ENCODE measurements at places on chromosomes 7 and 10.

- no peak for DNase-seq
Observed at GRCh38 chr7:44958645-44959344, 20.0 kb downstream of the MYO1G start.

GRCh38 chr10:22931948-22932347 lies 4.1 kb downstream of the ARMC3 start:
- no peak for DNase-seq

GRCh38 chr10:132357286-132358058 lies 25.5 kb downstream of the LRRC27 start:
- DNase-seq: no peak

DNA sequence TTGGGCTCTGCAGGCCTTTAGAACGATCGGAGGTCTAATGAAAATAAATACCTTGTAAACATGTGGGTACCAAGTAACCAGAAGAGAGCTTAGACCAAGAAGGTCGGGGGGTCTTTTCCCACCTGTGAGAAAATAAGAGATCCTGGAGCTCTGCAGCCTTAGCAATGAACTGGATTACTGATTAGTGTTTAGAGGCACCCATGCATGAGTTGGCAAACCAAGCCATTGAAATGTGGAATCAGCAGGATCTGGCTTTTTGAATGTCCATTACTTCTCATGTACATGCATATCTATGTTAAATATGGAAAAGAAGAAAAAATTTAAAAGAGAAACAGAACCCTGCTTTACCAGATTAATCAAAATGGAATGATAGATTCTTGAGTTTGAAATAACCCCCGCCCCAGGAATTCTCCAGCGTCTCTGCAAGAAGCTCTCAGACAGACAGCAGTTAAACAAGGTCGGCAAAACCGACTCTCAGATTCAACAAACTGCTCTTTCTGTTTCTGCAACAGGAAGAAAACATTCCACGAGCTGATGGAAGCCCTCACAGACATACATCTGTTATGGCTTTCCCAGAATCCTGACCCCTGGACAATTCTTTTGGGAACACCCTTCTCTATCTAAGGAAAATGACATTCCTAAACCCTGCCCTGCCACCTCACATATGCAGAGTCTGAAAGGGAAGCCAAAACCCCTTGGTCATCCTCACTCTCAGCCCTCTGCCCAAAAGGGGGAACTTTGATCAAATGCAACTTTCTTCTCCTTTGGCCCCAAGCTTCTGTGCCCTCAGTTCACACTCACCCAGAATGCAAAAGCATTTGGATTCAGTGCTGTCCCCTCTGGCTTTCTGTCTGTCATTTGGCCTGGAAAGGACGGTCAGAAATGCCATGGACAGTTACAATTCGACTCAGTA lies 78.7 kb upstream of the EN2 start:
- no peak for DNase-seq

DNA sequence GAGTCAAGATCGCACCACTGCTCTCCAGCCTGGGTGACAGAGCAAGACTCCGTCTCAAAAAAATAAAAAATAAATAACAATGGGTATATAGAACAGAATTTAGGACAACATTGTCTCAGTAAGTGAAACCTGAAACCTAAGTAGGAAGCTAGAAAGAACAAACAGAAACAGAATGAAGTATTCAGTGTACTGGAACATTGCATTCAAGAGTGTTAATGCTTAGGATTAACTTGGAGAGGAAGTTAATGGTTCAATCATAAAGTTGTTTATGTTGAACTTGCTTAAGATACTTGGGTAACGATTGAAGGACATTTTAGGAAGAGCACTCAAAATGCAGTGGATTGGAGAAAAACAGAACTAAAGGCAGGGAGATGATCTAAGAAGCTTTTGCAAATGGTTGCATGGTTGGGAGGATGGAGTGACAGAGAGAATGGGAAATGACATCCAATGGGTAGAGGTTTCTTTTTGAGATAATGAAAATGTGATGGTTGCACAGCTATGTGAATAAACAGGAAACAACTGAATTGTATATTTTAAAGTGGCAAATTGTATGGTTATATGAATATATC lies 233.7 kb downstream of the ADK start:
- no peak for DNase-seq

GRCh38 chr7:141544831-141545230 lies 6.4 kb upstream of the AGK start:
- DNase-seq: no peak

- no peak for DNase-seq
Observed at GRCh38 chr10:113222207-113222606, 272.2 kb downstream of the TCF7L2 start.

DNA sequence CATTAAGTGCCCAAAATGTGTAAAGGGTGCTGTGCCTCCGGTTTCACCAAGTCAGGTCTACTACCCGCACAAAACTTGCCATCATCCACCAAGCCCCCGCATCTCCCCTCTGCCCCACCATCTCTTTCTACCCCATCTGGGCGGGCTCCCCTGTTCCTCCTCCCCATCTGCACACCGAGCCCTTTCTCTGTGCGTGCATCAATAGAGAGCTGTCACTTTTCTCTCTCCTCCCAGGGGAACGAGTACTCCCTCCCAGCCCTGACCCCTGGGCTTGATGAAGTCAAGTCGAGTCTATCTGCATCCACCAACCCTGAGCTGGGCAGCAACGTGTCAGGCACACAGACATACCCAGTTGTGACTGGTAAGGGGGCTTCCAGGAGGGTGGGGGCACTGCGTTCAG lies 63.5 kb downstream of the PAX2 start:
- DNase-seq: no peak

DNA sequence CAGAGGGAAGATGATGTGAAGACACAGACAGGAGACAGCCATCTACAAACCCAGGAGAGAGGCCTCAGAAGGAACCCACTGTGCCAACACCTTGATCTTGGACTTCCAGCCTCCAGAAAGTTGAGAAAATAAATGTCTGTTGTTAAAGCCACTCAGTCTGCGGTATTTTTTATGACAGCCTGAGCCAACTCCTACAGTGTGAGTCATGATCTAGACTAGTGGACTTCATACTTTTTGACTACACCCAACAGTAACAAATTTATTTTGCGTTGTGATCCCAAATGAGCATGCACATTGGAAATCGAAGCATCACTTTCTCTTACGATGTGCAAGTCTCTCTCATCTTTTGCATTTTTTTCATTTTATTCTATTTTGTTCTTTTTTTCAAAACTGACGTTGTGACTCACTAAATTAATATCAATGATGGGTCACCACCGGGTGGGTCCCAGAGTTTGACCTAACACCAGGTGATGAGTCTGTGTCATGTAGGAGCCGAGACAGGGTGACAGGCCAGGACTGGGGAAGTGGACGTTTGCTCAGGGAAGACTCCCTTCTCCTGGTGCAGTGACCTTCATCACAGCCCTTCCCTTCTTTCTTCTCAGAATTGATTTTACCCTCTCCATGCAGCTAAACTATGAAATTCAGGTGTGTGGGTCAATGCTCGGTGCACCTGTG lies 28.9 kb downstream of the PHYH start:
- no peak for DNase-seq

- no peak for DNase-seq
Observed at GRCh38 chr10:71852355-71852937, 1.4 kb upstream of the PSAP start.

GRCh38 chr10:101103430-101103829 lies 27.7 kb upstream of the TLX1 start:
- DNase-seq: no peak

DNA sequence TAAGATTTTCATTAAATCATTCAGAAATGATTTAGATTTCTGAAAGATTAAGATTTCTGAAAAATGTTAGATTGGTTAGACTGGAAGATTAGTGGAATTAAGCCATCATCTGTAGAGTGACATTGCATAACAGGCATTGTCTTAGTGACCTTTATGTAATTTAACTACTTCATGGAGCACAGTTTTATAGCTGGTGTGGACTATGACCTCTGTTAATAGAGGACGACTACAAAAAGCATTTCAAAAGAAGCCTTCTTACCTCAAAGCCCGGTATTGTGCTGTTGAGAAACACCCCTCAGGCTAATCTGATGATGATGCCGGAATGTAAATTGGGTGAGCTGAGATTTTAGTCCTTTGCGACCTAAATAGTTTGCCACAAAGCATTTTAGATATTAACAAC lies 55.6 kb downstream of the GALNT11 start:
- DNase-seq: no peak

DNA sequence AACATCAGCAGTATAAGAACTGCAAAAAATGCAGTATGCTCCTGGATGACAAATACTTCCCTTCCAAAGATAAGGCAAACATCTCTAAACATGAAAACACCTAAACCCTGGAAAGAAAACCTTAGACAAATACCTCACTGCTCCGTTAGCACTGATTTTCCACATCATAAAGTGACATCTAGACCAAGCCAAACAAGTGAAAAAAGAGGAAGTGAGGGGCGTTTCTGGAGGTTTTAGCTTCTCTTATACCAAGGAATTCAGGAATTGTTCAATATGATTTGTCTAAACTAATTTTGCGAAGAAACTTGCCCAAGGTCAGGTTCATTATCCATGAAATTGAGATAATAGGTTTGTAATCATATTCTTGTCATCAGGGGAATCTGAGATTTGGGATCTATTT lies 279.7 kb downstream of the ADRA2A start:
- no peak for DNase-seq

GRCh38 chr10:32332299-32332750 lies 14.6 kb downstream of the EPC1 start:
- no peak for DNase-seq

DNA sequence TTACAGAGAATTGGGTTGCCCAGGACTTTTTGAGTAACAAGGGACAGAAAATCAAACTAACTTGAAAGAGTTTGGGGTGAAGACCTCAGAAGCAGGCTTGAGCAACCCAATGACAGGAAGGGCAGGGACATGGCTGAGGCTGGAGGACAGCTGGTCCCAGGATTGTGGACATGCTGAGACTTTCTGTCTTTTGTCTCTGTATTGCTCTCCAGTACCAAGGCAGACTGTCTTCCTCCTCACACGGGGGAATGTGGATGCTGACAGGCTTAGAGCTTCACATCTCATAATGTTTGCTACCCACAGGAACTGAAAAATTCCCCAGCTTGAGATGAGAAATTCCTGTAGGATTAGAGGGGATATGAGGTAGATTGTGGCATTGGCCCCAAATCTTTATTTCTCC lies 229.6 kb downstream of the PHF14 start:
- no peak for DNase-seq

- no peak for DNase-seq
Observed at GRCh38 chr7:93427107-93427506, 147.4 kb downstream of the CALCR start.

- DNase-seq: no peak
Observed at GRCh38 chr10:92452313-92452712, 121.6 kb downstream of the IDE start.

DNA sequence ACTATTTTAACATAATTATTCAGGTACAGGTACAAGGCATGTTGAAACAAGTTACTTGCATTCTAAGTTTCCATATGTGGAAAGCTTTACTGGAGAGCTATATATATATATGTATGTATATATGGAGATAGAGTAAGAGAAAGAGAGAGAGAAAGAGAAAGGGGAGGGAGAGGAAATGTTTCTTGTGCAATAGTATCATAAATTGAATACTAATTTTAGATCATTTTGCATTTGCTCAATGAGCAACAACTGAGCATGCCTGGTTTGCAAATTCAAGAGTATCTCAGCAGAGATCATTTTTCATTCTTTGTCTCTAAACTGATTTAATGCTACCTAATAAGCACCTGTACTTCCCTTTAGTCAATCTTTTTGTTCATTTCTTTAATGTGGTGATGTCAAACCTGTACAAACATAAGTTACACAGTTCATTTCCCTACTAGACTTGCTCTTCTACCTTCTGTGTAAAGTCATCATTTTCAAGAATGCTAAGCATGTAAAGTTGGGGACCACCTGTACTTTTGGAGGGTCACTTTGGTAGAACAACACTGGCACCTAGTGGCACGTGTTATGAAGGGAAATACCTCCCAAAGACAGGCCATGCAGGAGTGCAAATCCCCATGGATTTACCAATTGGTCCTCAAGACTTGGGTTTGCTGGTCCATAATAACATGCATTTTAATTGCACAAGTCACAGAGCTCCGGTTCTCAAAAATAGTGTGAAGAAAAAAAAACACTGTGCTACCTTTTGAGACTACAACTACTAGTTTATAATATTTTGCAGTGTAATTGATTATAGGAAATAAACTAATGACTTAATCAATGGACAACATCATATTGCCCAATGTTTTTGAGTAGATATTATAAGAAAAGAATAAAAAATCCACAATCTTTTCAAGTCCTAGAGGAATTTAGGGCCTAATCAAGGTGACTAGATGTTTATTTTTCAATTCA lies 431.2 kb upstream of the IGFBP3 start:
- DNase-seq: peak; percentile 21

GRCh38 chr7:132996581-132997242 lies 85.2 kb downstream of the CHCHD3 start:
- no peak for DNase-seq

- no peak for DNase-seq
Observed at GRCh38 chr10:90925079-90926029, 4.5 kb upstream of the ANKRD1 start.

GRCh38 chr10:23310404-23310803 lies 34.2 kb downstream of the C10orf67 start:
- DNase-seq: no peak

GRCh38 chr7:21352540-21353387 lies 75.1 kb upstream of the SP4 start:
- DNase-seq: no peak

DNA sequence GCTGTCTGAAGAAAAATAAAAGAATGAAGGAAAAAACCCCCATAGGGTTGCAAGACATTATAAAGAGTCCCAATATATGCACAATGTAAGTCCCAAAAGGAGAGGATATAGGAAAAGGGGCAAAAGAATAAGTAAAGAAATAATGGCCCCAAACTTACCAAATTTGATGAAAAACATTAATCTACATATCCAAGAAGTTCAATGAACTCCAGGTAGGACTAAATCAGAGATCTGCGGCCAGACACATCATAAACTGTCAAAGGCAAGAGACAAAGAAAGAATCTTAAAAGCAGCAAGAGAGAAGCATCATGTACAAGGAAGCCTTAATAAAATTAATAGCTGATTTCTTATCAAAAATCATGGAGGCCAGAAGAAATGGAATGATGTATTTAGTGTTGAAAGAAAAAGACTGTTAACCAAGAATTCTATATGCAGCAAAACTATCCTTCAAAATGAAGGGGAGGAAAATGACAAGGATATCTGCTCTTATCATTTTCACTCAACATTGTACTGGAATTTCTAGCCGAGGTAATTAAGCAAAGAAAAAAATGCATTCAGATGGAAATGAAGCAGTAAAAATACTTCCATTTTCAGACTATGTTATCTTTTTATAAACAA lies 95.7 kb upstream of the GLI3 start:
- no peak for DNase-seq

- no peak for DNase-seq
Observed at GRCh38 chr7:17554341-17555015, 256.0 kb downstream of the AHR start.

GRCh38 chr10:128078136-128078969 lies 47.9 kb downstream of the MKI67 start:
- no peak for DNase-seq

Data from NCI-H2029 (cell line).